ENCODE measurements at places on chromosomes 11 and 22.

DNA sequence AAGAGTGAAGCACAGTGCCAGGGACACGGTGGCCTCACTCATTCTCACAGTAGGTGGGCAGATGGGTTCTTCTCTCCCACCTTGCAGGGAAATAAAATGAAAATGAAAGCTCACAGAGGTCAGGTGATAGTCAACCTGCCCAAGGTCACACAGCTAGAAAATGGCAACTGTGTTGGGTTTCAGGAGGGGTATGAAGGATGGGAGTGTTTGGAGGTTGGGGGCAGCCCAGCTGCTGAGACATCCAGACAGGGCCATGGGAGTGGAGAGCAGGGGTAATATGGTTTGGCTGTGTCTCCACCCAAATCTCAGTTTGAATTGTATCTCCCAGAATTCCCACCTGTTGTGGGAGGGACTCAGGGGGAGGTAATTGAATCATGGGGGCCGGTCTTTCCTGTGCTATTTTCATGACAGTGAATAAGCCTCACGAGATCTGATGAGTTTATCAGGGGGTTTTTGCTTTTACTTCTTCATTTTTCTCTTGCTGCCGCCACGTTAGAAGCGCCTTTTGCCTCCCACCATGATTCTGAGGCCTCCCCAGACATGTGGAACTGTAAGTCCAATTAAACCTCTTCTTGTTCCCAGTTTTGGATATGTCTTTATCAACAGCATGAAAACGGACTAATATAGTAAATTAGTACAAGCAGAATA lies 247.0 kb downstream of the TENM4 start:
- DNase-seq, result no peak

DNA sequence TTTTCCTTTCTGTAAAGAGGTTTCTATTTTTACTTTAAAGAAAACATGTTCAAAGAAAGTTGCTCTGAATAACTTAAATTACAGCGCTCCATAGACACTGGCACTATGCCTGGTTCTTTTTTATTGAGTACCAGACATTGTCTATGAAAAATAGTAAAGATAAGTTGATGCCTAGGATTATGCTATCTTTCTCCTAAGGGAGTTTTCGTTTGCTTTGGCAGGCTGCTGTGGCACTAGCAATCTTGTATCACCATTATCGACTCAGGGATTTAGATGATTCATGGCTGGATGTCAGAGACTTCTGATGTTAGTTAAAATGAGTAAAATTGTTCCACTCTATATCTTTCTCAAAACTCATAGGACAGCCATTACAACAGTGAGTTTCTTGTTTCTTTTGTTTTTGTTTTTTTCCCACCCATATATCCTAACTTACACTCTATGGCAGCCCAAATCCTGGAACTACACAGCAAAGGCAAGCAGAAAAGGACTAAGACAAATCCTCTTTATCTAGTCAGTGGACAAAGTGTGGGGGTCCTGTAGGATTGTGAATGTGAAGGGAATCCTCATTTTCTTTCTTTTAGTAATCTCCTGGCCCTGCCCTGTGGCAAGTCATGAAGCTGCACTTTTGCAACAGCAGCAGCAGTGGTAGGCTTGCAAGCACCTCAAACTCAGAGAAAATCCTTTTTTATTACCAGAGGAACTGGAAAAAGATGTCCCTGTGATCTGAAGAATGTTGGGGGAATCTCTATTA lies 20.7 kb downstream of the SLN start:
- no peak for DNase-seq

- no peak for DNase-seq
Measured at GRCh38 chr11:74909385-74909784, 39.5 kb downstream of the XRRA1 start.

- peak; percentile 82 for DNase-seq
Measured at GRCh38 chr11:65419772-65420481, 2.7 kb upstream of the NEAT1 start.

DNA sequence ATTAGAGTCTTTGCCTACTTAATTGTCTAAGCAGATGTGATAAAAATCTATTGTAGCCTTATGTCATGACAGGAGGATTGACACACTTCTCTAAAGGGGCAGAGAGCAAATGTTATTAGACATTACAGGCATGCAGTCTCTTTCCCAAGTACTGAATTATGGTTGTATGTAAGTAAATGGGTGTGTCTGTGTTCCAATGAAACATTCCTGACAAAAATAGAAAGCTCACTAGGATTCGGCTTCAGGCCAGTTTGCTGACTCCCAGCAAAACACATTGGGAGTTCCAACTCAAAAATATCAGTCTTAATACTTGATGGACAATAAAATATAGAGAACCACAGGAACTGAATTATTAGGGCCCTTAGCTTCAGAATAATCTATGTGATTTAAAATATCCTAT lies 1480.4 kb downstream of the FAM181B start:
- no peak for DNase-seq

DNA sequence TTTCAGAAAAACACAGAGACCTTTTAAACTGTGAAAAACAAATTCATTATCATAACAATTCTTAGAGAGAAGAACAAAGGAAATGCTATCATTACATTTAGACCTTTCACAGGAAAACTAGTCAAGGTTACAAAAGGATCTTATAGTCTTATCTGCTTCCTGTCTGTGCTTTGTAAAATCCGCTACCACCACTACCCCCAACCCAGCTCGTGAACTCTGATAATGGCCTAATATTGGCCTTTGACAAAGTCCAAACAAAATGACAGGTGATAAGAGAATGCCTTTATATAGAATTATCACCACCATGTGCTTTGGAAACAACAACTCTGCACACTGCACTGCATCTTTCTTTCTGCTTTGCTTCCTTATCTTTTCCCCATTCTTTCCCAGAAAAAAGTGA lies 272.5 kb downstream of the SBF2 start:
- DNase-seq, result no peak

DNA sequence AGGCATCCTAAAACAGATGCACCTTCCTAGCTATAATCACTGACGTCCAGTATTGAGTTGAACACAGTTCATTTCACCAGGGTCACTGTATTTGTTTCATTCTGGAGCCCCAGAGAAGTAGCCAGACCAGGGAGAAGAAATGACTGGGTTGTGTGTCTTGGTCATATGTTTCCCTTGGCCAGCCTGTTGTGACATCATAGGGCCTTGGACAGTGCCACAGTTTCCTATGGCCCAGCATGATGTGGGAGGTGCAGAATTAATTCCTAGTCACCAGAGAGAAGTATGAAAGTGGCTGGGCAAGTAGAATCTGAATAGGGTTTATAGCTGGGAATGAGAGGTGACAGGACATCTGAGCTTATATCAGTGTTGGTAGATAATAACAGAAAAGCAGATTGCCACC lies 84.0 kb upstream of the ZBED5 start:
- no peak for DNase-seq

- no peak for DNase-seq
Measured at GRCh38 chr22:50531546-50531961, 1.7 kb upstream of the TYMP start.

DNA sequence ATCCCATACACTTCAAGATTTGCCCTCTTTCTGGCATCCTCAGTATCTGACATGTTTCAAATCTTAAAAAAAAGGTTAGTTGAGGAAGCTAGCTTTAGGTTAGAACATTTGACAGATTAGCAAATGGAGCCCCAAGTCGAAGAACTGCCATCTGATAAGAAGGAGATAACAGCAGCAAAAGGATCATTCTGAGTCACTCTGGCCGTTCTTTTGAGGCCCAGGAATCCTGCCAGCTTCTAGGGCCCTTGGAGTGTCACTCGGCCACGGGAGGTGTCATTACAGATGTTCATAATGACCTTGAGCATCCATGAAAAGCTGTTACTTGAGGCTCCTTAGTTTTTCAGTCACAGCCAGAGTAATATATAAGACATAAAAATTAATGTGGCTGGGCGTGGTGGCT lies 132.1 kb upstream of the RASSF10 start:
- no peak for DNase-seq

DNA sequence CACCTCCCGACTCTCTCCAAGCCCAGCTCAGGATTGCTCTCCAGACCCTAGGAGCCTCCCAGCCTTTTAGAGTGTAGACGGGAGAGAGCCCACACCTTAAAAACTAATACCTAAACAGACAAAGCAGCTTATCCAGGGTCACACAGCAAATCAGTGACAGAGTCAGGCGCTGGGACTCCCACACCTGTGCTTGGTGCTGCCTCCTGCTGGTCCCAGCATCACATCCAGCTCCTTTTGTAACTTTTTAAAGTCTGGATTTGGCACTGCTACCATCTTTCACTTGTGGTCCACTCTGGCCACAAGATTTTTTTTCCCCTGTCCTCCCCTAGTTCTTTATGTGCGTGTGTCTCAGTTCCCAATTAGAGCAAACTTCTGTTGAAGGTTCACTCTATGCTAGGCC lies 4.7 kb downstream of the ANO1 start:
- DNase-seq, result no peak

DNA sequence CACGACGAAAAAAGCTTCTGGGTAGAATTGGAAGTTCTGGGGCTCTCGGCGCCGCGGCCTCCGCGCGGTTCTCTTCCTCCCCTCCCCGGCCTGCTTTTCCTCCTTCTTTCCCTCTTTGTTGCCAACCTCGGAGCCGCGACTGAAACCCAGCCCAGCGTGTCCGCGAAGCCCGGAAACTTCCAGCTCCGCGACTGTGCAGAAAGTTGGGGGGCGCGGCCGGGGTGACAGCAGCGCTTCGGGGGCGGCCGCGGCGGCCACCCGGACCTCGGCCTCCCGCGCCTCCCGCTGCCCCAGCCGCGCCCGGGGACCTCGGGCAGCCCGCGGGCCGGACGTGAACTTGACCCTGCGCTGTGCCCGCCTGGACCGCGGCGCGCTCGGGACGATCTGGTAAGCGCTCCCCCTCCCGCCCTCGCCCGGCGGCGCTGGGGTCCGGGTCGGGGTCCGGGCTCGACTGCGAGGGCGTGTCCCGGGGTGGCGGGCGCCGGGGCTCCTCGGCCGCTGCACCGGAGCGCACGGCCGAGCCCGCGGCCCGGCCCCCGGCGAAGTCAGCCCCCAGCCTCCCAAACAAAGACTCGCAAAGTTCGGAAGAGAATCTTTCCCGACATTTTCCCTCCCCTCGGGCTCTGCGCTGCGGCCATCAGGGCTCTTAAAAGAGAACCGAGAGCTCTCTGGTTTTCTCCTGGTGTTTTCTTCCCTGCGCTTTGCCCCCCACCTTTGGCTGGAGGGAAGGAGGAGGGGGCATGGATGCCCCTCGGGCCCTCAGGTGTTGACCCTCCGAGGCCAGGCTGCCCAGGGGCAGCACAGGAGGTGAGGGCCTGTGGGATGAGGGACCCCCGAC lies 67.9 kb upstream of the WNT7B start:
- peak; percentile 67 for DNase-seq

- no peak for DNase-seq
Measured at GRCh38 chr11:108239076-108239475, 16.2 kb downstream of the ATM start.

DNA sequence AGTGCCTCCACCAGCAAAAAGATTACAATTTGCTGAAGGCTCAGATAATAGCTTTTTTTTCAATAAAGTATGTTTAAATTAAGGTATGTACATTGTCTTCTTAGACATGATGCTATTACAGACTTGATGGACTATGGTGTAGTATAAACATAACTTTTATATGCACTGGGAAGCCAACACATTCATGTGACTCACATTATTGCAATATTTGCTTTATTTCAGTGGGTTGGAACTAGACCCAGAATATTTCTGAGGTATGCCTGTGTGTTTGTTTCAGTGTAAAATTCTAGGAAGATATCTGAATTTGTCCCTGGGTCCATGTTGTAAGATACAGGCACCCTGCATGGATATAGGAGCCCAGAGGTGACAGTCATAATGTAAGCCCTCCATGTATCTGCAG lies 120.0 kb upstream of the BDNF start:
- no peak for DNase-seq

GRCh38 chr11:2839395-2839943 lies 46.1 kb downstream of the CDKN1C start:
- DNase-seq, result no peak

DNA sequence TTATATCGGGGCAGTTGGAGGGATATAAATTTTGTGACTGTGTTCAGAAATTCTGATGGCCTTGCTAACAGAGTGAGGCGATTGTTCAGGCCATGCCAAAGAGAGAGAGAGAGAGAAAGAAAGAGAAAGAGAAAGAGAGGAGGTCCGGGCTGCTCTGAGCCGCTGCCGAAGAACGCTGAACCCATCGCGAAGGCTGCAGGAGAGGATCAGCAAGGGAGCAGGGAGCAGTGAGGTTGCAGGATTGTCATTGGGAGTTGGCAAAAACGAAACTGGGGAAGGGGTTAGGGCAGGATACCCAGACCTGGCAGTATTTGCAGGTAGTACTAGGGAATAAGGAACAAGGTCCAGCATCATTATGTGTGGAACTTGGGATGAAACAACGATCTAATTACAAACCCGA lies 537.1 kb downstream of the INSC start:
- DNase-seq, result no peak

GRCh38 chr11:117827521-117828511 lies 3.3 kb upstream of the FXYD2 start:
- DNase-seq, result no peak

DNA sequence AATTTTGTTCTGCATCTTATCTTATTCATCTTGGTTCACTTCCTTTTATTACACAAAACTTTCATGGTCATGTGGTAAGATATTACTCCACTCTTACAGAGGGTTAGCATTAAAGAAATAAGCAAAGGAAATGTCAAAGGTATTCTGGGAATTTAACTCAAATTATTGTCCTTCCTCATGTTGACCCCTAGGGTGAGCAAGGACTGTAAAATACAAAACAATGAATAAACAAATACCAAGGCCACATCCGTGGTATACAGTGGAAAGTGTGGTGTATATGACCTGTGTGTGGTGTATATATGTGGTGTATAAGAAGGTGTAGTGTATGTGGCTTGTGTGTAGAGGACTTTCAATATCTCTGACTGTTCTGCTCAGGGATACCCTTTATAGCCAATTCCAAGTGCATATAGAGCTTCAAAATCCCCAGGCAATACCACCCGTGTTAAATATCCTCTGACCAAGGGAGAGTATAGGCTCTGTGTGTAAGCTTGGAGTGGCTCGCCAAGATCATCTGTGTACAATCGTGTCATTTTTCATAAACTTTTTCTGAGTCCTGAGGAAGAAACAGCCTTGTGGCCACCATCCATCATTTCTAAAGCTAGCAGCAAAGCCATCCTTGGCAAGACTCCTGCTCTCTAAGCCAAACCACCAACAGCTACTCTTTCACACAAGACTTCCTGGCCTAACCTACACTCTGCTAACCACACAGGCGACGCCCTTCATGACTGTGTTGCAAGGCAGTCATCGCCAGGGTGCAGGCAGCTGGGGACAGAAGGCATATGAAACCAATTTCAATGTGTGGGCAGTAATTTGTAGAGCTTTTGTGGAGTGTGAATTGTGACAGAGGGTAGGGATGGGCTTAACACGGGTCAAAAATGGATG lies 548.0 kb downstream of the ETS1 start:
- DNase-seq, result no peak

- no peak for DNase-seq
Measured at GRCh38 chr11:95816037-95816436, 25.7 kb downstream of the CEP57 start.

- no peak for DNase-seq
Measured at GRCh38 chr11:102266099-102266498, 51.2 kb upstream of the BIRC3 start.

DNA sequence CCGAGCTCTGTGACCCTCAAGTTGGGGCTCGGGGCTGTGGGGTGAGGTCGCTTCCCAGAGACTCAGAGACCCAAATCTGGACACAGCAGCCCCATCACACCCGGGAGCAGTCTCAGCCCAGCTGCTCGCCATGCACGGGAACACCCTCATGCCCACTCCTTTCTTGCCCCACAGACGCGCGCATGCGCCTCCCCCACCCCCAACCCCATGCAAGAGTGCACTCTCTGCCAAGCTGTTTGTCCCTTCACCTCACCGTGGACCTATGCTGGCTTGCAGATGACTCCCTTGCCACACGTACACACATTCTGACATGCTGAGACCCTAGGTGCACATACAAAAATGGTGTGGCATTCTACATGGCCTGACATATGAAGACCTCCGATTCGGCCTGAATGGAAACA lies 478 bp upstream of the CD248 start:
- DNase-seq, result no peak

Measured in hippocampal formation (tissue), 2 donors.